ENCODE measurements at places on chromosomes 6 and 20. TPM values are rescaled to one million over a fixed set of nuclear protein-coding genes. Genes with fewer than 3 reads are reported as not detected.

GRCh38 chr20:62025394-62025793, 40.3 kb downstream of the TAF4 start:
- no peak for DNase-seq

Gene KIAA0408
- 47.1 TPM for polyA plus RNA-seq

Gene APMAP
- 92.6 TPM for polyA plus RNA-seq

Gene SYTL3
- polyA plus RNA-seq: 8.7 TPM

Gene LAMA5
- 207 TPM for polyA plus RNA-seq
